ENCODE measurements at places on chromosomes 1 and 21.

- no peak for DNase-seq
Measured at GRCh38 chr1:171254859-171255258, 6.6 kb downstream of the FMO1 start.

DNA sequence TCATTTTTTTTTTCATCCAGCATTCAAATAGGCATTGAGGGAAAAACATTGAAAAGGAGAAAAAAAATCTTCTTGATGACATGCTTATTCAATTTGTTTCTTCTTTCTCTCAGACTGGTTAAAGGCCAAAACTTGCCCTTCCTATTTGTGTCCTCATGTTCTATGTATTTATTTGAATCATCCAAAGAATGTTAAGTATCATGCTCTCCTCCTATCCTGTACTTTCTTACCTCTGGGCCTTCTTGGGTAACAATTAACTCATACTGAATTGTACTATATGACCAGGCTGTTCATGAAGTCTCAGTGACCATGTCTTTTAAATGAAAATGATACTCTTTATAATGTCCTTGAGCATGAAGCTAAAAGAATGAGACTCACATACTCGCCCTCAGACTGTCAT lies 36.5 kb upstream of the DENND1B start:
- DNase-seq, result no peak

DNA sequence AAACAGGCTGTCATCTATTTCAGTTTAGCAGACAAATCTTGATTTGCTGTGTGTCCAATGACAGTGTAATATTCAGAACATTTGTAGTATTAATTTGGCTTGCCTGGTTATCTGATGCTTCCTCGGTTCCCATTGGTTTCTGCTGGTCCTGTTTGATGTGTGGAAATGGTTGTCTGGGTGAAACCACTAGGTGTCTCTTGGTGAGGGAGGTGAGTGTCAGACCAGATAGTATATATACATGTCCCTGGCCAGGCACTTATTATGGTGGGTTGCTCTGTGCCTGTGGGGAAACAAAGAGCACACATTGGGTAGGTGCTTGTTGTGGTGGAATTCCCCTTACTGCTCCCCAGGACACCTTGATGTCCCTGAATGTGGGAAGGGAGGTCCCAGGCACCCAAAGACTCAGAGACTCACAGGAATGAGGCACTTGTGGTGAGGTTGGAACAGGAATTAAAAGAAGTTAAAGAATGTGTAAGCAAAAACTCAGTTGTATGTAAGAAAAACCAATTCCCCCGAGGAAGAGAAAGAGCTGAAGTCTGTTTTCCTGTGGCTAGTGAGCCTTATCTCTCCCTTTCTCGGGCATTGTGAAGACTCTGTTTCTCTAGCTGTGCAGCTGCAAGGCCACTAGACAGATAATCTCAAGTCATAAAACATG lies 1519.1 kb downstream of the BRINP3 start:
- DNase-seq, result no peak

DNA sequence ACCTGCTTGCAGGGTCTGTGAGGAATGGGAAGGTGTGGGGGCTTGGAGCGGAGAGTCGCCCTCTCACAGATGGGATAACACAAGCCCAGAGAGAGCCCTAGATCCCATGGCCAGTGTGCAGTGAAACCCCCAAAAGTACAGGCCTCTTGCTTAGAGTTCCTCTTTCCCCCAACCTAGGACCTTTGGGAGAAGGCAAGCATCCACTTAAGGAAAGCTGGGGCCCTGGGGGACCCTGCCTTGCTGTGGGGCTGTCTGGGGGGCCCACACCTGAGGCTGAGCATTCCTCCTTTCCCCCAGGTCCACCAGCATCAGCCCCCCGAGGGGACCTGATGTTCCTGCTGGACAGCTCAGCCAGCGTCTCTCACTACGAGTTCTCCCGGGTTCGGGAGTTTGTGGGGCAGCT lies 1.1 kb downstream of the VWA1 start:
- no peak for DNase-seq

GRCh38 chr1:75265792-75266191 lies 131.6 kb downstream of the LHX8 start:
- DNase-seq, result no peak

All from dorsolateral prefrontal cortex (tissue), 122 donors.